ENCODE measurements at places on chromosomes 3 and 15.

DNA sequence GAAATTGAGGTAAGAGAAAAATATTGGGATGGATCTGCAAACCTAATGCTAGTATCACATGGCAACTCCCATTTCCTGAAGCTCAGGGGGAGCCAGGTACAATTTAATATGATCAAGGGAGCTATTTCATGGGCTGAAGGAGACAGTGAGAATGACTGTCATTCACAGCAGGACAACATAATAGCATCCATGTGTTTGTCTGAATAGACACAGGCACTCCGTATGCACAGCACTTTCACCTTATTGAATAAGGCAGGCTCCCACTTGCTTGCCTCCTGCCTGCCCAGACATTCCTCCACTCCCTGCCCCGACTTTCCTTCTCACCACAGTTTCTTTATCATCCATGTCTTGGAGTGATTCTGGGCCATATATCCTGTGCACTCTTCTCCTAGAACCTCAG, 156.6 kb upstream of the SLC24A5 start:
- no peak for DNase-seq

DNA sequence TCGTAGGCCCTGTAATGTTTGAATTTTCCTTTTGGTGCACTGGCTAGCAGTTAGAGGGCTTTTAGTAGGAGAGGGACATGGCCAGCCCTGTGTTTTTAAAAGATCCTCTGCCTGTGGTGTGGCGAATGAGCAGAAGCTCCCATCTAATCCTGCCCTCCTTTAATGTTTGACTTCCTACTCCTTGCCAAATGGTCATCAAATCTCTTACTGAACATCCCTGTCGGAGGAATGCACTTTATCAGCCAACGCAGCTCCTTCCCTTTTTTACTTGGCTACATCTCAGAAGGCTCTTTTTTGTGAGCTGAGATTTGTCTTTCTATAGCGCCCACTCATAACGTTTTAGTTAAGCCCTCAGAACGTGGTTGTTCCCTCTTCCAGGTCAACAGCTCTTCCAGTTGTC, 44.8 kb downstream of the MAP2K5 start:
- DNase-seq, result no peak

- DNase-seq, result no peak
These were observed 81.2 kb downstream of the LIPC start for GRCh38 chr15:58513008-58513407.

- no peak for DNase-seq
These were observed 61.6 kb upstream of the ACAN start for GRCh38 chr15:88741671-88742070.

- no peak for DNase-seq
These were observed 55.9 kb upstream of the PLCL2 start for GRCh38 chr3:16828815-16829214.

GRCh38 chr3:159417761-159418160, 570.9 kb upstream of the IL12A start:
- no peak for DNase-seq

DNA sequence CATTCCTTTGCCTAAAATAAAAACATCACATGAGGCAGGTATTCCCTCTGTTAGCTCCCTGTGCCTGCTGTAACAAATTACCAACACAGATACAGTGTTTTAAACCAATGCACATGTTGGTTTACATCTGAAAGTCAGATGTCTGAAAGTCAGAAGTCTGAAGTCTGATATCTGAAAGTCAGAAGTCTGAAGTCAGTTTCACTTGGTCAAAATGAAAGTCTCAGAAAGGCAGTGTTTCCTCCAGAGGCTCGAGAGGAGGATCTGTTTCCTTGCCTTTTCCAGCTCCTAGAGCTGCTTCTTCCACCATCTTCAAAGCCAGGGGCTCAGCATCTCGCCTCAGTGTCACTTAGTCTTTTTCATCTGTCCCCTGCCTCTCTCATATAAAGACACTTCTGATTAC, 22.0 kb downstream of the SST start:
- DNase-seq, result no peak

GRCh38 chr3:188624384-188624783, 470.4 kb downstream of the LPP start:
- no peak for DNase-seq

- DNase-seq, result no peak
These were observed 19.9 kb downstream of the NDUFB4 start for GRCh38 chr3:120615847-120616609.

DNA sequence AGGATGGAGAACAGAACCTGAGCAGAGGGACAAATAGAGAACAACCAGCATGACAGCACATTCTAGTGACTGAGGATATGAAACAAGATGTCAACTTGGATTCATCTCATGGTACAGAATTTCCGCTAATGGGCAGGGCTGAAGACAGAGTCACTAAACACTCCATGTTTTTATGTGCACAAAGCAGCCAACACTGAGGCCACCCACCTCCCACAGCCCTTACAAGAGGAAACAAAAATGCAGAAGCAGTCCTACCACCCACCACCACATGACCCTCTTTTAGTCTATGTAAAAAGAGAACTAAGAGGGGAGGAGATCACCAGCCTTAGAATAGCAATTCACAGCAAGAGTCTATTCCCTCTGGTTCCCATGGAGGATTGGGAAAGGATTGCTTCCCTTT, 131.4 kb upstream of the UBE2E2 start:
- DNase-seq, result no peak

- DNase-seq, result no peak
These were observed 16.5 kb downstream of the DUSP7 start for GRCh38 chr3:52039846-52040245.

GRCh38 chr3:187188931-187189330, 8.4 kb upstream of the RTP1 start:
- DNase-seq, result no peak

GRCh38 chr3:194447161-194447560, 39.6 kb downstream of the ATP13A3 start:
- no peak for DNase-seq

- DNase-seq, result no peak
These were observed 148.2 kb upstream of the TOPAZ1 start for GRCh38 chr3:44093531-44093930.

- no peak for DNase-seq
These were observed 108.1 kb downstream of the LSAMP start for GRCh38 chr3:116337229-116337628.

DNA sequence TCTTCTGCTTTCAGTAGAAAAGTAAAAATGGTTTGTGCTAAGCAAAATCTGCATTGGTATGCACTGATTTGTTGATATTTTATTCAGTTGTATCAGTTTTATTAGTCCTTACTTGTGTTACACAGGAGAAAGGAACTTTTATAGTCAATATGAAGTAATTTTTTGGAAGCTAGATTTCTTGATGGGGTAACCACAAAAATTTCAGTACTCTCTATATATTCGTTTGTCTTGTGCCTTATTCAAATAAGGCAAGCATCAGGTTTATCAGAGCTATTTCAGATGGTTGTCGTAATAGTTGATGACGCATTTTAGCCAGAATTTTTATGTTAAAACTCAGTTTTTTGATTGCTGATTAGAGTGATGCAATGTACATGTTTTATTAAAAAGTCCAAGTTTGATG, 50.7 kb upstream of the NIPA1 start:
- no peak for DNase-seq

DNA sequence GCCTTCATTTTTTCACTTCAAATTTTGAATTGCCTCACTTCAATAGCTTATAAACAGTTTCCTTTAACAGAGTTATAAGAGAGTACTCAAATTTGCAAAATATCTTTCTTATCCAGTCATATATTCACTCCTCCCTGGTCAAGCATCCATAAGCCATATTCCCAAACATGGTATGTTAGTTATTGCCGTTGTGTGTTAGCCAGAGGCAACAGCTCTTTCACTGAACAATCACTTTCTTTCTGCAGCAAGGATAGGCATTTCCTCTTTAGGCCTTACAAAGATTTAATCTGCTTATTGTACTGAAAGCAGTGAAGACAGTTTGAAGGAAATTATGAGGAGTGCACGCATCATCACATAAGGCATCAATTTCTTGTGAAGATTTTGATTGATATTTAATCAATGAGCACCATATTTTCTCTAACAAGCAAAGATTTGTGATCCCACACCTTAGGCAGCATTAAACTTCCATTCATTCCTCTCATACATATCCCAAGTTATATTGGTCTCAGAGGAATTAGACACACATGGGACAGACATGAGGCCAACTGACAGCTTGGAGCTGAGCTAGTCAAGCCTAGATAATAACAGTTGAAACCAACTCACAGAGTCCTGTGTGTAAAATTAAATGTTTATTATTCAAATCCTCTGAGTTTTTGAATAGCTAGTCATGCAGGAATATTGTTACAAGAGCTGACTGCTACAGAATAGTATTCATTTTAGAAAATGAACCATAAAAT, 80.0 kb upstream of the EPHA6 start:
- no peak for DNase-seq

GRCh38 chr3:18428036-18428435, 2.9 kb upstream of the SATB1 start:
- DNase-seq, result no peak

- no peak for DNase-seq
These were observed 3.0 kb upstream of the XRN1 start for GRCh38 chr3:142450881-142451280.

GRCh38 chr3:126954141-126954842, 28.6 kb upstream of the PLXNA1 start:
- no peak for DNase-seq

- DNase-seq, result no peak
These were observed 418.7 kb upstream of the CNTN6 start for GRCh38 chr3:674116-674515.

GRCh38 chr3:138374573-138375134, 26.3 kb downstream of the MRAS start:
- no peak for DNase-seq
